Stimulated activated CD8-positive, alpha-beta memory T cell treated with anti-CD3 and anti-CD28 coated beads, Interleukin-15, amount 100 ng/mL, for 4 hours (primary cell): ENCODE measurements at places on chromosomes 4 and X.

- DNase-seq, result no peak
These were observed 1494.4 kb downstream of the STIM2 start for GRCh38 chr4:28354880-28355656.

GRCh38 chr4:67744561-67745283 is 9.5 kb downstream of the GNRHR start:
- no peak for DNase-seq

DNA sequence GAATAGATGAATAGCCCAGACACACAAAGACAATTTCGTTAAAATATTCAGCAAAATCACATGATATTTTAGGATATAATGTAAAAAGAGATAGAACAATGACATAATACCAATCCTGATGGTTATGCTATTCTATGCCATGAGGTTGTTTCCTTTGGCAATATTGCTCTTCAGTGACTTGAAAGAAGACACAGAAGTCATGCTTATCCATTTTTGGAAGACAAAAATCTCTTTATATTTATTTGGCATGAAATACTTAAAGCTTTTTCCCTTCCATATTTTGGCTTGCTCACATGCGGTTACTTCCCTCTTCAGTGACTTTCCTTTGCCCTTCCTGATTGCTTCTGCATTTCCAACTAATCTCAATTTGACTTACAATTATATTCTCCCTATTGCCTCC is 314.8 kb downstream of the IQCM start:
- DNase-seq, result no peak

GRCh38 chr4:168882650-168883233 is 127.3 kb downstream of the CBR4 start:
- DNase-seq, result no peak

DNA sequence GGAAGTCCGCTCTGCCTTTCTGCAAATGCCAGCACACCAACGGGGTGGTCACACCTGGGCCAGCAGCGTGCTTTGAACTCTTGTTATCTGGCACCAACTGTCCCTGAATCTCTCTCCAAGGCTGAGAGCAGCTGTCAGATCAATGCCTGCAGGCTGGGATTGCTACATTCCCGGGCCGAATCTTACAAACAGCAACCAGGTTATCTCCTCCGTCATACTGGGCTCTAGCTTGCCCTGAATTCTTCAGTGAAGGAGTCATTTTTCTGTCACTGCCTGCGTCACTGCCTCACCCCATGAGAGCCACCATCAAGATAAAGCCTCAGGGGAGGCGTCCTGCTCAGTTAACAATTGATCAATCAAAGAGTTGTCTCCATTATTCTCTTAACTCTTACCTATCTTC is 329.4 kb upstream of the PPARGC1A start:
- DNase-seq, result no peak

DNA sequence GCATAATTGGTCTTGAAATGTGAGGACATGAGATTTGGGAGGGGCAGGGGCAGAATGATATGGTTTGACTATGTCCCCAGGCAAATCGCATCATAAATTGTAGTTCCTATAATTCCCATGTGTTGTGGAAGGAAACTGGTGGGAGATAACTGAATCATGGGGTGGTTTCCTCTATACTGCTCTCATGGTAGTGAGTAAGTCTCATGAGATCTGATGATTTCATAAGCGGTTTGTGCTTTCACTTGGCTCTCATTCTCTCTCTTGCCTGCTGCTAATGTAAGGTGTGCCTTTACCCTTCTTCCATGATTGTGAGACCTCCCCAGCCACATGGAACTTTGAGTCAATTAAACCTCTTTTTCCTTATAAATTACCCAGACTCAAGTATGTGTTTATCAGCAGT is 2595.9 kb downstream of the PCDH7 start:
- no peak for DNase-seq

DNA sequence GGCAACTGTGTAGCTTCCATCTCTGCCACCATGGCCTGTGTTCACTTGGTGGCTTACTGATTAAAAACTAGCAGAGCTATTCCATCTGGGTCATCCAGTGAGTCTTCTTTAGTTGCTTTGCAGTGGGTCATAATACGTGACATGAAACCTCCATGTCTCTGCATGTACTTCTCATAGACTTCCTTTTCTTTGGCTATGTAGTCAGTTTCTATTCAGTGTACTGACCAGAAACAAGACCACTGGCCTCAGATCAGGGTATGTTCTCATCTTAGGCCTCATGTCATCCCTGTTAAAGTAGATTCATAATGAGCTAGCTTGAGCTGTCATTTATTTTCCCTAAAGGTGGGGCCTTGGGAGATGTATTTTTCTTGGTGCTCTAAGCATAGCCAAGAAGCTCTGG is 195.2 kb downstream of the CCNG2 start:
- DNase-seq, result no peak

GRCh38 chr4:36310793-36311192 is 29.4 kb downstream of the DTHD1 start:
- no peak for DNase-seq

GRCh38 chrX:123060986-123061385 is 123.1 kb upstream of the GRIA3 start:
- no peak for DNase-seq

GRCh38 chr4:179307297-179308136 is 1865.3 kb upstream of the AGA start:
- no peak for DNase-seq

- DNase-seq, result no peak
These were observed 20.0 kb upstream of the FGFBP2 start for GRCh38 chr4:15982842-15983524.

DNA sequence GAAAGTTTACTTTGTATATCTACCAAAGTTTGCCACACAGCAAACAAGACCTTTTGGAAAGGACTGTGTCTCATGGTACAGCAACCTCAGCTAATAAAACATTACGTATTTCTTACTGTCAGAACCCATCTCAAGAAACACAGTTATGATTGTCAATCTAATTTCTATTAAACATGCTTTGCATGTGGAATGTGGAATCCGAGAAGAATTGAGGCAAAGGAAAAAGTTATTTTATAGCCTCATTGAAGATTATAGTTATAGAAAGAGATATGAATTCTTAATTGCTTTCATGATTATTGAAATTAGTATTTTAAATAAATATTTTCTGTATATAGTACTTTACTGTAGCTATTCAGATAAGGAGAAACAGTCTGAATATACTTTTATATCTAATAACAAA is 5.4 kb downstream of the PCDH7 start:
- no peak for DNase-seq

- peak; percentile 8 for DNase-seq
These were observed 1.6 kb upstream of the EXOC1 start for GRCh38 chr4:55851885-55852284.

DNA sequence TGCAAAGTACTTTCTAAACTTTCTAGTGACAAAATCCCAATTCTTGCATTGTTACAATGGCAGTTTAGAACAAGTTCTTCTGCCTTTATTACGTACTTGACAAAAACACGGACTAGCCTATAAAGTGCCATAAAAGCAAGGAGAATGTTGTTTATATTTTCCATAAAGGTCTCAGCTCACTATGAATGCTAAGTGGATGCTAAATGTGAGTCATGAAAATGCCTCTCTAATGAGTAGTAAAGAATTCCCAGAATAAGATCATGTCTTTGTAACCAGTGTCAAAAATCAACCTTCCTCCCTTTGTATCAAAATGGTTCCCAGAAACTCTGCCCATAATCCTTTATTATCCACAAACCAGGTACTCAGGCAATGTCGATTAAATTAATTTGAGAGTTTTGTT is 539.8 kb upstream of the SLIT2 start:
- DNase-seq, result no peak

GRCh38 chr4:123507376-123507775 is 110.8 kb downstream of the SPRY1 start:
- DNase-seq, result no peak

- no peak for DNase-seq
These were observed 13.2 kb downstream of the GPC4 start for GRCh38 chrX:133402042-133402453.

DNA sequence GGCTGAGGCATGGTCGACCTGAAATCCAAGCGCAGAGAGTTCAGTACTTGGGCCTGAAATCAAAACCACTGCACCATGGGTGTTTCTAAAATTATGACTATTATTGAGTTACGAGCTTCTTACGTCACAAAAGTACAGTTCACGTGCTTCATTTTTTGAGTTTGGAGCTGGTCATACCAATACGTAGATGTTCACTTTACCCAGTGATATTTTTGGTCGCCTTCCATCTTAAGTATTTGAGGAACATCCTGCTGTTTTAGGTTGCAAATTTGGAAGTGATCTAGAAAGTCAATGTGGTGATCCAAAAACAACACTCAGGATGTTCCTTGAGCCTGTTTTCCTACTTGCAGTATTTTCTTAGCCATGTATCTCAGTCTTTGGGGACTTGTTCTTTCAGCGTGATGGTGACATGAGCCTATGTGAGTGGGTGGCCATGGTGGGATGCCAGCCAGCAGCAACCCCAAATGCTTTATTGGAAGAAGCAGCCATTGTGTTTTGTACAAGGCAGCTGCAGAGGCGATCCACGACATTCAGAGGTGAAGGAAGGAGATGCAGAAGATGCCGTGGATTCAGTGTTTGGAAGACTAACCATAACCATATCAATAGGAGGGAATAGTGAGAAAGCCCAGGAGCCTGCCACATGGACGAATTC is 28.7 kb downstream of the LDB2 start:
- no peak for DNase-seq

DNA sequence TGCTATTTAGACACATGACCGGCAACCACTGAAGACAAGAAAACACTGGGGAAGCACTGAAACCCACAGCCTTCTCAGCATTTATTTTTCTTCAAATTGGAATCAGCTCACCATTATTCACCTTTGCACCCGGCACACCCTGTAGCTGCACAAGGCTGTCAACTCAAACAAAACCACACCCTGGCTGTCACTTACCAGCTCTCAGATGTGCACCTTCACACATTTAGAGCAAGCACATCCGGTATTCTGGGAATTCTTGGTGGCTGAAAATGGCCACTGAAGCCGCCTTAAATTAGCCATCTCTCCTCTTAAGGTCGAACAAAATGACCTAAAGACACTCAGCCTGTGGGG is 5.9 kb downstream of the ZFYVE28 start:
- peak; percentile 49 for DNase-seq

DNA sequence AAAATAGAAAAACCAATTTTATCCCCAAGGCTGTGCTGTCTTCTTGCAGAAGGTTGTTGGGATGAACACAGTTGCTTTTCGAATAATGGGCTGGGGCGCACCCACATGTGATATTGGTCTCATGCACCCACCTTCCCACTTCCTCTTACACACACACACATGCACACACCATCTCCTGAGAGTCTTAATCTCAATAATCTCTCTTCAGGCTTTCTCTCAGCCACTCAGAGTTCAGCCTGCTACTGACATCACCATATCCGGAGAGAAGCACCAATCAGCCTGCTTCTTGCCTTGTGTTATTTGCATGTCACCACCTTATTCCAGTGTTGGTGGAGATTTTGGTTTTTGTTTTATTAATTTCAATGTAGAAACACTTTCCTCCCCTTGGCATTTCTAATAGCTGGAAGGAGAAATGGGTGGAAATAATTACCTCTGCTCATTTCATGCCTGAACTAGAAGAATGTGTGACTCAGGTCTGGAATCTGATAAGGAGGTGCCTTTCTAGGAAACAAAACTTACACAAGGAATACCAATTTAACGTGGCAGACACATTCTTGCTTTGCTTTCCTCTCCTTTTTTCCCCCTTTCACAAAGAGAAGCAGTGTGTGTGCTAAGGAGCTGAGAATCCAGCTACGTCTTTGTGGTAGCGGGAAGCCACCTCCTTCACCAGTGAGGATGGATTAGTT is 400.2 kb downstream of the MID1IP1 start:
- no peak for DNase-seq

- no peak for DNase-seq
These were observed 279.4 kb downstream of the TMA16 start for GRCh38 chr4:163773940-163774339.

- no peak for DNase-seq
These were observed 406.7 kb downstream of the MAPK10 start for GRCh38 chr4:85952972-85953650.

DNA sequence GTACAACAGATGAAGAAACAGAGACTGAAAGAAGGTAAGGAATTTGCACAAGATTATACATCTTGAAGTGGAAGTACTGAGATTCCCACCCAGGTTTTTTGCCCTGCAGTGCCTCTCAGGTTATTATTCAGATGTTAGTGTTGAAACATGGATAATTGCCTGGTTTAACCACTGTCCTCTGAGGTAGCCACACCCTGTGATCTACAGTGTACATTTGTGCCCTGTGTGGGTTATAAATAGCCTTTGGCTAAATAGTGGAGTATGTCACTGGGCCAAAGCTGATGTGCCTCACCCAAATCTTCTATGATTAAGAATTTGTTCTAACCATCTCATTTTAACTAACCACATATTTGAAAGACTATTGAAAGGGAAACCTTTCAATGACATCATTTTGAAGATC is 5.4 kb upstream of the ASB5 start:
- DNase-seq, result no peak

DNA sequence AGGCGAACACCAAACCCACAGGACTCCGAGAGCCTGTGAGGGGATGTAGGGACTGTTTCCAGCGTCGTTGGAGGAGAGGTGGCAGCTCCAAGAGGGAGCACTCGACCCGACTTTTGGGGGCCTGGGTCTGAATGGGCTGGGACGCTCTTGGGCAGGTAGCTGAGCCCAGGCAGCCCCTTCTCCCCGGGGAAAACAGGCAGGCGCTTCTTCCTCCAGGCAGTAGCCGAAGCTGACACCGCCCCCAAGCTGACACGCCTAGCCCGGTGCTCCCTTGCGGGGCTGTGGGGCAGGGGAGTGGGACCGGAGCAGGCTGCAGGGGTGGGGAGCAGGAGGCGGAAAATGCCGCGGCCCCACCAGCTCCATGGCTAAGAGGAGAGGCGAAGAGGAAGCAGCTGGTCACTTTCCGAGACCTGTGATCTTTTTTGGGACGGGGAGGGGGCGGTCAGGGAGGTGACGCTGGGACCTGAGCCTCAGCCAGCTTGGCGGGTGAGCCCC is 4.2 kb downstream of the NKX1-1 start:
- DNase-seq, result no peak

DNA sequence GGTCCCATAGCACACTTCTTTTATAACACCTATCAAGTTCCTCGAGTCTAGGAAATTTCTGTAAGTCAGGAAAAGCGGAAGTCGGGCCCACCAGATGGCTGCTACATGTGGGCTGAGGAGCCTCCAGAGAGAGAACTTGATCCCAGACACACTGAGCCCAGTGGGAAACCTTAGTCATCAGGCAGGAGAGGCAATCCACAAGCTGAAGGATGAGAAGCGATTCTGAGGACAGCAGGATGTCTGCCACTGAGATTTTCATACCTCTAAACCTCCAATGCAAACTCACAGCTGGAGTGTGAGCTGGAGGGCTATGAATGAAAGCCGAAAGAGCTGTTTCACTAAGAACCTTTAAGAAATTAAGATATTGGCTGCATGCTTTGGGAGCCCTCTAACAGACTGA is 52.6 kb upstream of the PDHA1 start:
- no peak for DNase-seq

GRCh38 chr4:88706574-88706973 is 8.9 kb upstream of the NAP1L5 start:
- no peak for DNase-seq

- no peak for DNase-seq
These were observed 17.7 kb upstream of the CENPU start for GRCh38 chr4:184751585-184751956.
